ENCODE measurements at places on chromosomes 13 and 19.

DNA sequence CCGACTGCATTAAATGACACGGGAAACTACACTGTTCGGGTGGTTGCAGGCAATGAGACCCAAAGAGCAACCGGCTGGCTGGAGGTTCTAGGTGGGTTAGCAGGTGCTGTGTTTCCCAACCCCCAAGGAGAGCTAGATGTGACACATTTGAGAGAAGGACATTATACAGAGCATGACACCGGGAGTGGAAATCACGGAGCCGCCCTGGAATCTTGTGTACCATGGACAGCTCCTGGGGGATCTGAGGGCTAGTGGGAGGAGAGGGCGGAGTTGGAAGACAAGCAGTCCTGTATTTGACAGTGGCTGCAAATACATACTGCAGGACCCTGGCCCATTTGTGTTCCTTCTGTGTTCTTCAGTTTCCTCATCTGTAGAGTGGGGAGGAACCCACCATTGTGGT lies 2.3 kb downstream of the CEACAM18 start:
- DNase-seq = no peak

DNA sequence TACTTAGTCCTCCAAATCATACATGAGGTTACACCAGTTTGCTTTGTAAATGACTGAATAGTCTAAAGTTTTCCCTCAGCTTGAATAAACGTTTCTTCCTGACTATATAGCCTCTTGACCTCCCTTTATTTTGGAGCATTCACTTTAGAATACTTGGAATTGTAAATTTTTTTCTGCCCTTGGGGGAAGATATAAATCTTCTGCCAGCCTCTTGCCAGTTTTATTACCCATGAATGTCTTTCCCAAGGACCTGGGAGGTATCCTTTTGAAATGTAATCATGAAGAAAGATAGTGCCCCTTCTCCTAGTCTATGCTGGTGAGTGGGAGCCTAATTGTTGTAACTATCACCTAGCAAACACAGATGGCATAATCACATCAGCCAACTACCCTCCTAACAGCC lies 2033.9 kb upstream of the PCDH20 start:
- peak; percentile 31 for DNase-seq

GRCh38 chr13:51355217-51355616 lies 15.7 kb downstream of the SERPINE3 start:
- DNase-seq = no peak

DNA sequence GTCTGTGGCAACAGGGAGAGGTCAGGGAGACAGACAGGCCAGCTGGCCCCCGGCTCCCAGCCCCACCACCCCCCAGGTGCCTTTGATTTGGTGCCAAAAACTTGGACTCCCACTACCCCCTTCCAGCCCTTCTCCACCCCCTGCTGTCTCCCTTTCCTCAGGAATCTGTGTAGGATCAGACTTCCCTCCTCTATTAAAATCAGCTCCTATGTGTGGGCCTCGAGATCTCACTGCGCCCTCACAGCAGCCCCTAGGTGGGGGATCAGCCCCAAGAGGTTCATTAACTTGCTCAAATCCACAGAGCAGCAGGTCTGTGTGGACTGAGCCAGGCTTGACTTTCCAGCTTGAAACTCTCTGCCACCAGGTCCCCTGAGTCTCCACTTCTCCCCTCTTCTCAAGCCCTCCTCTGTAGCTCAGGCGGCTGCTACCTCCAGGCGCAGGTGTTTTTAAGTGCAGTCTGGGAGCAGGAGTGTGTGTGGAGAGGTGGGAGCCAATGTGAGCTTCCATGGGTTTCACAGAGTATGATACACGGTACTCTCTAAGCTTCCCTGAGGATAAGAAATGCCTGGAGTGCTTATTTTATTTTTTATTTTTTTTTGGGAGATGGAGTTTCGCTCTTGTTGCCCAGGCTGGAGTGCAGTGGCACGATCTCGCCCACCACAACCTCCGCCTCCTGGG lies 1.7 kb downstream of the GAPDHS start:
- DNase-seq = no peak

GRCh38 chr13:91346062-91346461 lies 1.4 kb upstream of the MIR17HG start:
- no peak for DNase-seq

DNA sequence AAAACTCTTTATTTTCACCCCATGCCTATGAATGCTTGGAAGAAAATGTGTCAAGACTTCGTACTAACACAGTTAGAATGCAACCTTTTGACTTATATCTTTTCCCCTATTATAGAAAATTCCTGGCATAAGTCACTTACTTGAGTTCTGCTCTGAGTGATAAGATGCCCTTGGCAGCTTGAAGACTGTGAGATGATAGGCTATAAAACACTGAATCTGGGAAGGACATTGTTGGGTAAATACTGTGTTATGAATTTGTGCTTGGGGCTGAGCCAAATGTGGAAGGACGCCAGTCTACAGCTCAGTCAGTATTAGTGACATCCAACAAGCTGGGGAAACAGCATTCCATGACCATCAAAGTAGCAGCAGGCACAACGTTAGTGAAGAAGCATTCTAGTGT lies 368.0 kb upstream of the SGCG start:
- DNase-seq = no peak

GRCh38 chr13:39379118-39379517 lies 223.9 kb downstream of the LHFPL6 start:
- DNase-seq = no peak

DNA sequence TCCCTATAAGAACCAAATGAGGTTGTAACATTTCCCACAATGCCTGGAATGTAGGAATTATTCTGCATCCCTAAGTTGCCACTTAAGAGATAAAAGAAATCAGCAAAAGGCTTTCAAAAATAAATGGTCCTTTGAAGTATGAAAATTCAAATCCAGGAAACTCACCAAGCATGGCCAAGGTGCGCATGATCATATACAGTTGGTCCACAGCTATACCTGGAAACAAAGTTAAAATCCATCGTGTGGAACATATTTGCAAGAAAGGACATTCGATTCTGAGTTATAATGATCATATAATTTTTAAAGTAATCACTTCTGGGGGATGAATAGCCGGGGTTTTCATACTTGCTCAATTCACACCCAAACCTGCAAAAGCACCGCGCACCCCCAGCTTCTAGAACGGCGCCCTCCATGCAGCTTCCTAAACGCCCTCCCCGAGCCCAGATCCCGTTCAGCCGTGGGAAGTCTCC lies 525 bp downstream of the CARS2 start:
- DNase-seq = no peak

DNA sequence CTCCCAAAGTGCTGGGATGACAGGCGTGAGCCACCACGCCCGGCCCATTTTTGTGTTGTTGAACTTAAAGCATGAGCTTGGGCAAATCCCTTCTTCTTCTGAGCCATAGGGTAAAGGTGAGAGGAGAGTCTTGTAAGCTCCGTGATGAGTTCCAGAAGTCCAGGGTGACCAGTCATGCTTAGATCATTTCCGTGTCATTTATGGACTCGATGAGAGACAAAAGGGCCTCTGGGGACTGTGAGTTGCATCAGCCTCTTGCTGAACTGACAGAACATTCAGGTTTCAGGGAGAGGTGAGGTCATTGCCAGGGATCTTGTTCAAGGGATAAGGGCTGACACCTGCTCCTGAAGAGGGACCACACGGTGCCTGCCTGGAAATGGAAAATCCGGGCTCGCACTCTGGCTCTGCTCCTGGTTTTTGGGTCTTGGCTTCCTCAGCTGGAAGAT lies 53.6 kb downstream of the GADD45B start:
- DNase-seq = no peak

DNA sequence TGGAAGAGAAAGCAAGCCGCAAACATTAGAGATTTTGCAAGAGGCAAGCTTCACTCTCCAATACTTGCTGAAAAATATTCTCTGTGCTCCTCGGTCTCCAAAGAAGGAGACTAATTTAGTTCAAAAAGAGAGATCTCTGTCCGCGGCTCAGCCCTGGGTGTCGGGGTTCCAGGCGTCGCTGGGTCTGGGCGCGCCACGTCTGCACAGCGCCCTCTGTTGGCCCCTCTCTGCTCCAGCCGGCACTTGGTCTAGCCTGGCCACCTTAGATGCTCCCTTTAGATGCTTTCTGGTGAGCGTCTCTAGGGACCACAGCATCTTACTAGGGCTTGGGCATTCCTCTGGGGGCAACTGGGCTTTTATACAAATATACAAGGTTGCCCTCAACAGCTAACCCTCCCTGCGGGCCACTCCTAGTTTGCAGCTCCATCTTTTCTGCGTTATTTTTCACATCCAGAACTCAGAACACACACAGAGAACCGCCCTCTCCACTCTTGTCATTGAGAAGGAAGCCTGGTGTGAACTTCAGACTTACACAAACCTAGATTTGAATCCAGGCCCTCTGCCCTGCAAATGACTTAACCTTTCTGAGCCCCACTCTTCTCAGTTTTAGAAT lies 78.3 kb downstream of the CYSLTR2 start:
- DNase-seq = no peak

GRCh38 chr13:85816413-85816812 lies 17.2 kb upstream of the SLITRK6 start:
- no peak for DNase-seq

GRCh38 chr13:114092468-114092867 lies 40.0 kb downstream of the RASA3 start:
- DNase-seq = no peak

DNA sequence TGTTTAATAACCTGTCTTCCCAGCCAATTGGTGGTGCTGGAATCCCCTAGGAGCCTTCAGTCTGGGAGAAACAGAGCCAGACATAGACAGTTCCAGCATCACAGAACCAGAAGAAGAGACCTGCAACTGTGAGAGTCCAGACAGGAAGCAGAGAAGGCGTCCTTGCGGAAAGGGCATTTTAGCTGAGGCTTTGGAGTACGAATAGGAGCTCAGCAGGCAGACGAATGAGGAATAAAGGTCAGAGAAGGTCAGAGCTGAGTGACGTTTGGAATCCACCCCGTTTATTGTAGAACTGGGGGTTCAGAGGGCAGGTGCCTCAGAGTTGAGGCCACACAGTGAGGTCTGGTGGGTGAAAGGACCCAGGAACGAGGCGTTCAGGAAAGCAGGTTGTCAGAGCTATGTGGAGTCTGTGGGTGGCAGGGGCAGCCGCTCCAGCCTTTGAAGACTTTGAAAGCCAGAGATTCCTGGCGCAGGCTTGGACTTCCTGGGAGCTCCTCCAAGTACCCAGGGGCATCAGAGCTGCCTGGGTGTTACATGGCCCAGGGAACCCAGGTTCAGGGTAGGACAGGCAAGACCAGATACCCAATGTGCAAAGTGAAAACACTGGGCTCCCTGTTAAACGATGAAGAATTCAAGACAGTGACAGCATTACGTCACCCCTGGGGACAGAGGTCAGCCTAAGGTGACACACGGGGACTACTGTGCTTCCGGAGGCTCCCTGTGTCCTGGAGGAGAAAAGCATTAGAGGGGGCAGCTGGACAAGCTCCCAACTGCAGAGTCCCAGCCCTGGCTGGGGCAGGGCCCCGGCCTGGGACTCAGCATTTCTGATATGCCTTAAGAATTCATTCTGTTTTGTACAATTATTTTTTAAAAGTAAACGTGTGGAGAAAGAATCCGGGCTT lies 5.5 kb downstream of the ARRDC2 start:
- no peak for DNase-seq

DNA sequence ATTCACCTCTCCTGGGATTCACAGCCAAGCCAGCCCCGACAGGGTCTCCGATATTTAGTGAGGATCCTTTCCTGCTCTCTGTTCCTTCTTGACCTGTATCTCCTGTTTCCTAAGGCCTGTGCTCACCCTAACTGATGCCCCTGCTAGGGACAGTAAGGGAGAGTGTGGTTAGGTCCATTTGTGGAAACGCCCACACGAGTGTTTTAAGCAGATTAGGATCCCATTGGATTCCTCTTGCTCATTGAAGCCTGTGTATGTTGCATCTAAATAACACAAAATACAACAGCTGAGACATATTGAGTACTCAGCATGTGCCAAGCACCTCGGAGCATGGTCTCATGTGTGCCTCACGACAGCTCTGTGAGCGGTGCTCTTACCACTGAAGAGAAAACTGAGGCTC lies 64.9 kb downstream of the EFNB2 start:
- DNase-seq = no peak

DNA sequence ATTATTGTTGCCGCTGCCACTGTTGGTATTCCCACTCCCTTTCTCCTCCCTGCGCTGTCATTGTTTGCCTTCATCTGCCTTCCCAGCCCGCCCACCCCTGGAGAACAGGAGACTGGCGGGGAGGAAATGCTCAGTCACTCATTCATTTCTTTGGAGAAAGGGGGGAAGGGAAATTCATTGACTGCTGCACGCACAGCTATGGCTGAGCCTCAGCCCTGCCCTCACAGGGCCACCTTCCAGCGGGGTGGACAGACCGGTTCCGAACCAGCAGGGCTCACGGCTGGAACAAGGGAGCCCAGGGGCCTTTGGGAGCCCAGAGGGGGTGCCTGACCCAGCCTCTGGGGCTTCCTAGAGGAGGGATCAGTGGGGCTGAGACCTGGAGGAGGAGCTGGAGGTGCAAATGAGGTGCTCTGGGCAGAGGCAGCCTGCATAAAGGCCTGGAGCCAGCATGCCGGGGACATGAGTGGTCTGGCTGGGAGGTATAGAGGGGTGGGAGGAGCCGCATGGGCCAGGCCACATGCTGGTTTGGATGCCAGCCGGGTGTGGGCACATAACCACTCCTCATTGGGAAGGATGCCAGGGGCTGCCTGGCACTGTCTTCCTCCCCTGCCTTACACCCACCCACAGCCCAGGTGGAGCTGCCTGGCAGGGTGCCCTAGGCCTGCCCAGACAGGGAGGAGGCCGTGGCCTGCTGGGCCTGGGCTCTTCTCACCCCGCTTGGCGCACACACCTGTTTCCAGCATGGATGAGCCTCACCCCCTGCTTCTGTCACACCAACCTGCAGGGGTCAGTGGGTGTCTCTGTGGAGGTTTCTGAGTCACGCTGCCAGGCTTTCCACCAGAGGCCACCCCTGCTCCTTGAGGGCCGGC lies 26.8 kb downstream of the PPP5C start:
- DNase-seq = peak; percentile 96

DNA sequence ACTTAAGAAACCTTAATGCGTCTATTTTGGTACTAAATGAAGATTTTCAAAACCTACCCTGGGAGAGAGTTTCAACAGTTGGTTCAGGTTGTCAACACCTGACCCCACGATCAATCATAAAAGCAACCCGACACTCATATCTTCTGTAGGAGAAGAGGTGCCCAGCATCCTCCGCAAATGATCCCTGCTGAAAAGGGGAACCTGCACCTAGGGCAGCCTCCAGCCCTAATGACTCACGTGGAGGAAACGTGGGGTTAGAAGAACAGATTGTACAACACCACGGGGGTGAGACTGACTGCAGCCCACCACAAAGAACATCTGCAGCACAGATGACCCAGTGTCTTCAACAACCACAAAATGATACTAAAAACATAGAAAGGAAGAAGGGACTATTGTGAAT lies 116.3 kb downstream of the RAB20 start:
- DNase-seq = no peak

DNA sequence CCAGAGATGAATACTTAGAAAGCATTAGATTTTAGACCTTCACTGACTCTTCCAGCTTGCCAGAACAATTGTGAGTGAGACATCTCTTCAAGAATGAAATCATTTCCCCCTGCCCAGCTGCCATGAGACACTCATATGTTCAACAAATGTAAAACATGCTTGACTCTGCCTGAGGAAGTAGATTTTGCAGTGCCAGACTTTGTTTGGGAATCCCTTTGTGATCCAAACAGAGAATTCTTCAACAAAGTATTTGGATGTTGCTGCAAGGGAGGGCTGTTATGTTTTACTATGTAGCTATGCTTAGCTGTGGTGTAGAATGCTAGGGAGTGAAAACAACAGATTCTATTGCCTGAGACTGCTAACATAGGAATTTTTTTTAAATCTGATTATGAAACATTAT lies 416.4 kb downstream of the DCT start:
- DNase-seq = no peak

Measured in kidney glomerular epithelial cell (primary cell).